ENCODE measurements at places on chromosomes 12 and 14. TPM values are rescaled to one million over a fixed set of nuclear protein-coding genes. Genes with fewer than 3 reads are reported as not detected.
A peak's percentile ranks its signal among the peaks of the same experiment; 100 is the strongest.

DNA sequence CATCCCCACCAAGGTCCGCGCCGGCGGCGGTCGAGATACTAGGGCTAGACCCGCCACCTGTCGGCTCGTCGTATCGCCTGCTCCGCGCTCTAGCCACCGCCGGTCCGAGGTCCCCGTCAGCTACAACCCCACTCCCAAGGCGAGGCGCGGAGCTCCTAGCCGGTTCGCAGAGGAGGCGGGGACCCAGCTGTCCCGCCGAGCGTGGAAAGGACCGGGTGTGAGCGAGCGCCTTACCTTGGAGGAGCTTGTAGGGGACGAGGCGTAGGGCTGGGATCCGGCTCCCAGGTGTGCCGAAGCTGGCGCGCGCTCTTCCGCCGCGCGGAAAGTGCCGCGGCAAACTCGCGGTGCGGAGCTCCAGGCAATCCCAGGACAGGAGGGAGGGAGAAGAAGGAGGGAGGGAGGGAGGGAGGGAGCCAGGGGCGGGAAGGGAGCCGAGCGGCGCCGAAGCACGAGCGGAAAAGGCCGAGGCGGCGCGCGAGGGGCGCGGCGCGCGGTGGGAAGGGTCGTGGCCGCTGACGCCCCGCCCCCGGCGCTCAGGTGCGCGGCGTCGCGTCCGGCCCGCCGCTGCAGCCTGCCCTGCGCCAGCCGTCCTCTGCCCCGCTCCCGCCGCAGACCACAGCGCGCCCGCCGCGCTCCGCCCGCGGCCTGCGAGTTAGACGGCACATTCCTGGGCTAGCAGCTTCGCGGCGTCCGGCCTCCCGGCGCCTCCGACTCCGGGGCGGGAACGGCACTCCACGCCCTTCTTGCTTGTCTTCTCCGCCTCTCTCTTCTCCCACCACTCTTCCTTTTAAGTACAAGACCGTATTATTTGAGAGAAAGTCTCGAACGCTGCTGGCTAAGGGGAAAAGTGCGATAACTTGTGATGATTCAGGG, at the start of gene PAWR:
Gene PAWR, minus strand, starts transcription at position 327 of the 873 bp plus-strand sequence. CDS start 720 bp downstream, outside the sequence.
- DNase-seq: no peak

The DNAI7 gene
- total RNA-seq: 1.6 TPM

The ZC2HC1C gene
- 10.5 TPM for total RNA-seq

The BEGAIN gene
- 0.93 TPM for total RNA-seq

DNA sequence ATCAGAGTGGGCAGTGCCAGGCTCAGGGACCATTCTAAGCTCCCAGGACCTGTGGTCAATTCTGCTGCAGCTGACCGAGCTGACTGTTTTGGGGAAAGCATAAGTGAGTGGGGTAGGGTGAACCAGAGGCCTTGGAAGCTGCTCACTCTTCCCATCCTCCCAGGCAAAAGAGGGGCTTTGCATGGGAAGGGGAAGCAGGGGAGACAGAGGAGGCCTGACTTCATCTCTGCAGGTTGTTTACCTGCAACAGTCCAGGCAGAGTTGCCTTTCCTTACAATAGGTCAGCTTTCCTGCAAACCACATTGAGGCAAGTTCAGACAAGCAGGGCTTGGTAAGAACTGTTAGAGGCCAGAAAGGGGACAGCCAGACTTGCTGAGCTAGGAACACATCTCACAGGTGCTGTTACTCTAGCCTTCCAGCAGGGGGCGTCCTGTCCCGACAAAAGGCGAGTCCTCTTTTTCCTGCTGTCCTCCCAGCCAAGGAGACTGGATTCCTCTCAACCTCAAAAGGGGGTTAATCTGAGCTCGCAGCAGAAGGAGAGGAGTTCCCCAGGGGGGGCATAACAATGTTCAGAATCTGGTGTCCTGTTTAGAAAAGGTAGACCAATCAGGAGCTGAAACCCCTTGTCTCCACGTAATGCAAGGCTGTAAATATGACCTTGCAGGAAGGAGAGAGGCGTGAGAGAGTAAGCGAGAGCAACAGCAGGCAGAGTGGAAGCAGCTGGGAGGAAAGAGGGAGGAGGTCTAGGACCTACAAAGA, 4.3 kb upstream of the DHRS2 start:
- DNase-seq: peak; percentile 72

DNA sequence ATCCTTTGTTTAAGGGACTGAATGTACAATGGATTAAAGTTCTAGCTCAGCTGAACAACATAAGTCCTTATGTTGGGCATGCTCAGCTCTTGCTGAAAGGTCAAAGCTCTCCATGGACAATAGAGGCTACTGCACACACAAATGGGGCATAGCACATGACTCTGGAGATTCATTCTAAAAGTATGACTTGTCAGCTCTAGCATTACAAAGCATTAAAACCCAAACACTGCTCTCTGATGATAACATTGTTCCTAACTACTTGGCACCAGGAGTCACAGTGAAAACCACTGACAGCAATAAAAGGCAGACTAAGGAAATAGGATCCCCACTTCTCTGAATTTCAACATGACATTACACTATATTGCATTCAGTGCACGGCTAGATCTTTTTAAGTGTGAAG, 21.9 kb upstream of the FSCB start:
- DNase-seq: no peak

The AP4S1 gene
- 17.3 TPM for total RNA-seq

The TCHP gene
- total RNA-seq: 6.4 TPM

- DNase-seq: peak; percentile 91
These were observed 10.3 kb upstream of the SERPINA3 start for GRCh38 chr14:94601884-94602391.

GRCh38 chr14:77903221-77903620, 103.3 kb downstream of the ADCK1 start:
- DNase-seq: no peak

DNA sequence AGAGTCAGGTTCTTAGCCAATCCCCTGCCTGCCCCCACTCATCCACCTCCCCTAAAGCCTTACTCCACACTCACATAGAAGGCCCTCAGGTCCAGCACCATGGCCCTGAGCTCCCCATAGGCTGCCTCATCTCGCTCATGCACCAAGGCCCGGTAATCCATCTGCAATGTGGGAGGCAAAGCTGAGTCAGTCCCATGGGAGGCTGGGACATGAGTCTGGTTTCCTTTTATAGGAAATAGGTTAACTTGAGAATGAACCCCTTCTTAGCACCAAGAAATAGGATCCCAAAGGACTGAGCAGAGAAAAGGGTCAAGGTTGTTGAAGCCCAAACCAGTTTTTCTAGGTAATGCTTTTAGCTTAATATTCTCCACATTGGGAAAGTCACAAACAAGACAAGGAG, 2.1 kb upstream of the EMC9 start:
- DNase-seq: no peak

- peak; percentile 81 for DNase-seq
These were observed 14.5 kb upstream of the CLEC4A start for GRCh38 chr12:8108808-8109398.

DNA sequence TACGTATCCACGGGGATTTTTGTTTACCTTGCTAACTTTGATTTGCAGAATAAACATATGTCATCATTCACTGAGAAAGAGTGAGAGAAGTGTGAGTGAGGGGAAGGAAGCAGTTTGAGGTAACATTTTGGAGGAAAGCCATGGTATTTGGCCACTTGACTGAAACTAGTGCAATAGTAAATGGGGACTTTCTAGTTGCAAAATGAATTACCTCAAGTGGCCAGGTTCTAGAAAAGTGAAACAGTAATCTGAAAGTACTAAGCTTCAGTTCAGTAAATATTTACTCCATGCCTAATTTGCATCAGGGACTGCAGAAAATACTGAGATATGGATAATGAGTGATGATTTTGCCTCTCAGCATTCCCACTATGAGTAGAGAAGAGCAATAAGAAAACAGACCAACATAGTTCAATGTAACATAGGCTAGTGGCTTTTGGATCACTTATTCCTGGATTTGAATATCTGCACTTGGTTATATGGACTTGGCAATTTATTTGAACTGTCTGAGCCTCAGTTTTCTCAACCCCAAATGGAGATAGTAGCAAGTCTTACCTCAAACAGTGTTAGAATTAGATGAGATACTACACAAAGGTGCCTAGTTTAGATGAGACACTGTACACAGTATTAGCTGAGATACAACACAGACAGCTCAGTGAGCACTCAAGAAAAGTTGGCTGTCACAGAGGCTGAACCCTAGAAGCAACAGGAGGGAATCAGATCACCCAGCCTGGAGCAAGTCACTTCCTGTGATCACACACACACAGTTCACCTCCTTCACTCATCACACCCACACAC, 439.1 kb downstream of the NPAS3 start:
- no peak for DNase-seq

The RASAL1 gene
- not detected for total RNA-seq

The SMOC1 gene
- 14.1 TPM for total RNA-seq

DNA sequence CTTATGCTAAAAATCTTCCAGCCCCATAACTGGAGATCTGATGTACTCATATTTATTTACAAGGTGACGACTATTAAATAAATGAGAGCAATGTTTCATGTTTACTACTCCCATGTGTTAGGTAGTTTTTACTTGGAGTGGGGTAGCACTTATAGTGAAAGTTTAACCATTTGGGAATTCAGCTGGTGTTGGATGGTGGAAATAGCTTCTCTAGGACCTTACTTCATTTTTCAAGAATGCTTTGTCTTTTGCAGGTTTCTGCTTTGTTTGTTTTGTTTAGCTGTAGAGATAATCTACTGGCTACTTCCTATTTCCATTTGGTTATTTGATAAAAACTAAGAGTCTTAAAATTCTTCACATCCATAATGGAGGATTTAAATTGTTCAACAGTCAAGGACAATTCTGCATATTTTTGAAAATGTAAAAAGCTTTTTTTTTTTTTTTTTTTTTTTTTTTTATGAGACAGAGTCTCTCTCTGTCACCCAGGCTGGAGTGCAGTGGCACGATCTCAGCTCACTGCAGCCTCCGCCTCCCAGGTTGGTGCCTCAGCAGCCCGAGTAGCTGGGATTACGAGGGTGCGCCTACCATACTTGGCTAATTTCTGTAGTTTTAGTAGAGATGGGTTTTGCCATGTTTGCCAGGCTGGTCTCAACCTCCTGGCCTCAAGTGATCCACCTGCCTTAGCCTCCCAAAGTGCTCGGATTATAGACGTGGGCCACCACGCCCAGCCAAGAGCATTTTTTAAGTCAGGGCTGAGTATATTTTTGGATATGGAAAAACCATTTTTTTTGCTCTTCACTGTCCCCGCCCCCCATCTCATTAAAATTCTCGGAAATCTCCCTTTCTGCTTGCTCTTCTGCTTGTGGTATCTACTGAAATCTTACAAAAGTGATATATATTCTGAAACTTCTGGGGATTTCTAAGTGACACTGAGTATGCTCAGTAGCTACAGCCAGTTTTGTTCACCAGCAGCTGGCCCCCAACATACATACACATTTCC, 1.4 kb upstream of the ABCD2 start:
- no peak for DNase-seq

DNA sequence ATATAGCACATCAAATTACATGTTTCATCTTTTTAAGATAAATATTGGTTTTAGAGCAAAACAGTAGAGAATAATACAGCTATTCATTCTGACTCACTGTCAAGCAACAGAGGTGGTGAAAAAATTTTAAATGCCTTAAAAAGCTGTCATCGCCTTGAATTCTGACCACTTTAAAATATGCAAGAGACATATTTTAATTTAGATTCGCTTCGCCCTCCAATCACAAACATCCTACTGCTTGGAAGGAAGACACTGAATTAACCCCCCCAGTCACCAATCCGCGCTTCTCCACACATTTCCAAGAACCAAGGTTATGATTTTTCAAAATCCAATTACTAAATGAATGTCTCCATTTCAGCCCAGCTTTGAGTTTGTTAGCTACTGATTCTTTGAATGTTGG, 112.4 kb downstream of the TMEM132D start:
- no peak for DNase-seq

DNA sequence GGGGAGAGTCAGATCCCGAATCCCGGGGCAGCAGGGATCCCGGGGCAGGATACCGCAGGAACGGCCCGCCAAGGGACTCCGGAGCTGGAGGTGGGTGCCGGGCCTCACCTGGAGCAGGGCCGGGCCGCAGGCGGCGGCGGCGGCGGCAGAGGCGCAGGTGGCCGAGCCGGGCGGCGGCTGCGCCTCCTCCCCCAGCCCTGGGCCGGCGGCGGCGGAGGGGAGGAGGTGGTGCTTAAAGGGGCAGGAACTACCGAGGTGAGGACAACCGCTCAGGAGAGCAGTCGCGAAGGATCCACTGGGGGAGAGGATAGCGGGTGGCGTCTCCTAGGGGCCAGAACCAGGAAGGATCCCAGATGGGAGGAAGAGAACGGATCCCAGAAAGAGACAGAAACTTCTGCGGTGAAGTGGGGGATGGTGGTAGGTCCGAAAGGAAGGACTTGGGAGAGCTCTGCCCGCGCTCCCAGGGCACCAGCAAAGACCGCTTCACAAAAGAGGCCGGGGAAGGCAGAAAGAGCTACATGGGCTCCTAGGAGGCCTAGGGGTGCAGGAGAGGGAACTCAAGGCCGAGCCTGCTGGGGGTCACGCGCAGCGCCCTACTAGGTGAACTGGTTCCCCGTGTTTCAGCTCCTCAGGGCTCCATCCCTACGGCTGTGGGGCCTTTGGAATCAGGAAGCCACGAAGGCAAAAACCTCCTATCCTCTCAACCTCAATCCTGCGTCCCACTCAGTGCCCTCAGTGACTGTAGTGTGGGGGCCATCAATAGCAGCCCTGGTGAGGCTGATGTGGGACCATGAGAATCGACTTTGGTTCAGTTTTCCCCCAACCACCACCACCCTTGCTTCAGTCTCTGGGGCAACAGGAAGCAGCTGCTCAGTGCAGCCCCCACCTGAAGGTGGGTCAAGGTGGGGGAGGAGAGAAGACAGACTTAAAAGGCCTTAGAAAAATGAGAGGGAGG, 5.0 kb upstream of the BAZ2A start:
- peak; percentile 75 for DNase-seq

DNA sequence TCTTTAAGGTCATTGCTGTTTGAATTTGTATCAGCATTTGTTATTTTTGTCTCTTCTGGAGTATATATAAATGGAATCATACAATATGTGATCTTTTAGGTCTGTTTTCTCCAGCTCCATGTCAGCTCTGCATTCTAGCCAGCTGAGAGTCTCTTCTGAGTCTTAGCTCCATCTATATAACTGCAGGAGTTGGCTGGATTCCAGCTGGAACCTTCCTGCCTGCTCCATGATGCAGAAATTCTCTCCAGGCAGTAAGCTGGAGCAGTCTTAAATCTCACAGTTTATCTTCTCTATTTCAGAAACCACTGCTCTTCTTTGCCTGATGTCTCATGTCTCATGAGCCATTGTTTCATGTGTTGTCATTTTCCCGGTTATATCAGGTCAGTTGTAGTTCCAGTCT, 827.6 kb downstream of the NRXN3 start:
- no peak for DNase-seq

GRCh38 chr12:11813438-11813813, 164.0 kb downstream of the ETV6 start:
- no peak for DNase-seq

DNA sequence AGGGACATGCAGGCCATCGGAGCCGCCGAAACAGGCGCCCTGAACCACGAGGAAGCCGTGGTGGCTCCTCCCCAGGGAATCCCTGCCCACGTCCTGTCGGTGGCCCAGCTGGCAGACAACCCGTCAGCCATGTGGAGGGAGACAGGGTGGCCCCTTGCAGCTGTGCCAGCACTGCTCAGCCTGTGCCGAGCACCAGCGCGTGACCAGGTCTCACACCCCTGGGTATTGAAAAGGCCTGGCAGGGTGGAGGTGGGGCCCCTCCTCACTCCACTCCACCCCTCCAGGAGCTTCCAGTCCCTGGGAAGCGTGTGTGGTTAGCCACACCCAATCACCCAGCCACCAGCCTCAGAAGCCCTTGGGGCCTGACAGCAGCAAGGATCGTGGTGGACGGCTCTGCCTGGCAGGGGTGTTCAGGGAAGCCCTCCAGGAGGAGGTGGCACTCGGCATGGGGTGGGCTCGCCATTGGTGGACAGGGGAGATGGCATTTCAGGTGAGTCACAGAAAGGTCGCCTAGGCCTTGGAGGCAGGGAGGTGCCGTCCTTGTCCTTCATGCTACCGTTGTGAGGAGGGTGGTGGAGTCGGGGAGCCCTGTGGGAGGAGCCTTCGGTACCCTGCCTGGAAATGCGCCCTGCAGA, 12.3 kb upstream of the DLK1 start:
- no peak for DNase-seq
